GM12892 (cell line): ENCODE measurements at places on chromosomes 13 and 19.

GRCh38 chr13:76798037-76798436 lies 88.2 kb downstream of the KCTD12 start:
- no peak for DNase-seq

DNA sequence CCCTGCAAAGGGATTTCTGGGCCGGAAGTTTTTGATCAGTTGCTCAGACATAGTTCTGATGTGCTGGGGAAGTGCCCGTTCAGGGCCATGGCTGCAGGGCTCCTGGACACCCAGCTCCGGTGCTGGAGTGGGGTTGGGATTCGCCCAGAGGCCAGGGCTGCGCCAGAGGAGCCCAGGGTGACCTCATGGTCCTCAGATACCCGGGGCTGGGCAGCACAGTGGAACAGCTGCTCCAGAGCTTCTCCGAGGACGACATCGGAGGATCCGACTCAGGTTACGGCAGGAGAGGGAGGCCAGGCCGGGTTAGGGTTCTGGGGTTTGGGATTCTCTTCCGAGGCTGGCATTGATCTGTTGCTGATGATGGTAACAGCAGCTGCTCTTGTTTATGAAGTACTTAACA lies 20.9 kb downstream of the CARM1 start:
- DNase-seq = no peak

DNA sequence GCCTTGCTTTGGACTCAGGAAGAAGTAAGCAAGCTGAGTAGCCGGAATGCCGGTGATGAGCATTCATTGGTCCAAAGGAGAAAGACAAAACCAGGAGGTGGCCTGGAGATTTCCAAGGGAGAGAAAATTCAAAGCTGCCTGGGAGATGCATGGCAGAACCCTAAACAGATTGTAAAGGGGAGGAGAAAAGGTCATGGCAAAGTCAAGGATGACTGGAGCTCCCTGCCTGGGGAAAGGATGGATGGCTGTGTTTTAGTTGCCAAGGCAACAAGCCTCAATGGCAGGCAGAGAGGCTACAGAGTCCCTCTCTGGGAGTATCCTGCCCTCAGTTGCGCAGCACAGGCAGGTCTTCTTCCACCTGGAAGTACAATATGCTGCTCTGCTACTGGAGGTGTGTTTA lies 134.0 kb downstream of the ENOX1 start:
- DNase-seq = no peak

- no peak for DNase-seq
These were observed 284.7 kb downstream of the SLC7A1 start for GRCh38 chr13:29310806-29311205.

GRCh38 chr19:48674921-48675824 lies 2.4 kb upstream of the NTN5 start:
- peak; percentile 93 for DNase-seq

- DNase-seq = no peak
These were observed 495.9 kb downstream of the GPC5 start for GRCh38 chr13:91894316-91894715.

GRCh38 chr13:56755181-56755935 lies 385.4 kb upstream of the PRR20A start:
- no peak for DNase-seq

DNA sequence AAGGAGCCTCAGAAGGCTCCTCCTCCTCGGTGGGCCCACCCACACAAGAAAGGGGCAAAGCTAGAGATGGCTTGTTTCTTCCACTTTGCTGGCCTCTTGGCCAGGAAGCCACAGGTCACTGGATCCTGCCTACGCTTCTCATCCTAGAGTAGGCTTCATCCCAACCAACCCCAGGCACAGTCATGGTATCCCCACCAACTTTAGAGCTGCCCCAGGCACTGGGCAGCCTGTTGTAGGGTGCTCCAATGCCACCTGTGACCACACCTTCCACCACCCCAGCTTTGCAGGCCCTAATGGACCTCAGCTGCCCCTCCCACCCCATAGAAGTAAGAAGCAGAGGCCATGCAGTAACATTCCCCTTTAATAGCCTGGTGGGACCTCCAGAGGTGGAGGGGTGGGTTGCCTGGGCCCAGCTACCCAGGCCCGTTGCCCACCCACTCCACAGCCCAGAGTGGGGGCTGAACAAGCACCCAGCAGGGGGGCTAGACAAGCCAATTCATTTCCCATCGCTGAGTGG lies 522 bp upstream of the CHMP2A start:
- DNase-seq = no peak

GRCh38 chr13:93851236-93851635 lies 624.6 kb downstream of the GPC6 start:
- no peak for DNase-seq
